ENCODE measurements at places on chromosomes 7 and 10.

DNA sequence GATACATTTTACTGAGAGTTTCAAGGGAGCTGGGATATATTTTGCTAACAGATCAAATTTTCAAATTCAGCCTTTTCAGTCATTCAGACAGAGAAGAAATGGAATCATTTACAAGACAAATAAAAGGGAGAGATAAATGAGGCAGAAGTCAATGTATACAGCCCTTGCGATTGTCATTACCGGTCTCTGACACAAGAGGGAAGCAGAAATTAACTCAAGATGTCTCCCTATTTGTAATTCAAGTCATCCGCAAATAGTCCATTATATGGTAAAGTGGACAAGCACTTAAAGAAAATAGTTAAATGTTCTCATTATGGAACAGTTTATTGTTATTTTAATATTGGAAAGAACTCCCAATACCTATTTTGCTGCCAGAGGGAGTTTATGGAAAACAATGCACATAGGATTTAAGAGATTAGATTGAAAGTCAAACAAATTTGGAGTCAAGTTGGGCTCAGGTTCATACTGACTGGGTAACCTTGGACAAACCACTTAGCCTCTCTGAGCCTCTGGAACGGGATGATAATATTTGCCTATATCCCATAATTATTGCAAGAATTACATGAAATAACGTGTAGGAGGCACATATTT is 89.3 kb upstream of the PRKCQ start:
- DNase-seq = peak; percentile 45

DNA sequence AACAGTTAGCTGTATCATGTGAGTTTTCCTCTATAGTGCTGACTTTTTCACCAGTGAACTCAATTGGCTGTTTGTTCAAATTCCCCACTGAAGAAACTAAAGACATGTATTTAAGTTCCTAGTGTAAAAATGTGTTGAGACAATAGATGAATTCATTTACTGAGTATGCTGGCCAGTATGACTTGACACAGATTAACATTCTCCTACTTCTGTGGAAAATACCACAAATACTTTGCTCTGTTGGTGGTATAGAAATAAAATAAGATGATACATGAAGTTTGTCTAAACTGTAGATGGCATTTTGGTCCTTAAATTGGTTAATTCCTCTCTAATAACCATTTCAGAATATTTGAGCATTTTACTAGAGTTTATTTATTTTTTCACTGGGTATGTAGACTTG is 227.7 kb upstream of the TEX47 start:
- peak; percentile 63 for DNase-seq

- DNase-seq = no peak
Observed at GRCh38 chr10:3548702-3549101, 236.3 kb downstream of the KLF6 start.

GRCh38 chr7:28684650-28685241 is 272.4 kb downstream of the CREB5 start:
- DNase-seq = no peak

DNA sequence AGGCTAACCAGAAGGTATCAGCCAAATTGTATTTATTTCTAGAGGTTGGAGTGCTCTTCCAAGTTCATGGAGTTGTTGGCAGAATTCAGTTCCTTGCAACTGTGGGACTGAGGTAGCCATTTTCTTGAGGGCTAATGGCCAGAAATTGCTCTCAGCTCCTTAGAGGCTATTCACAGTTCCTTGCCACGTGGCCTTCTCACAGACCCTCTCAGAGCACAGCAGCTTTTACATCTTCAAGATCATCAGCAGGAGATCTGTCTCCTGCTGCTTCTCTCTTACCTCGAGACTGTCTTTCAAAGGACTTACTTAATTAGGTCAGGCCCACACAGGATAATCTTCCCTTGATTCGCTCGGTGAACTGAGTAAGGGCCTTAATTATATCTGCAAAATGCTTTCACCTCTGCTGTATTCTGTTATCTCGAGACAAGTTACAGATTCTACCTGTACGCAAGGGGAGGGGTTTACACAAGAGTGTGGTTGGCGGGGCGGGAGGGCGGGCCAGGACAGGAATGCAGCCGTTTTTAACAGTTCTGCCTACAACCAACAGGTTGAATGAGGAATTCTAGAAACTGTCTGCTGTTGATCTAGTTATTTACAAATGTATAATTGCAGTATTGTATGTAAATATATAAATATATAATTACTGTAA is 15.0 kb downstream of the MIOS start:
- no peak for DNase-seq

DNA sequence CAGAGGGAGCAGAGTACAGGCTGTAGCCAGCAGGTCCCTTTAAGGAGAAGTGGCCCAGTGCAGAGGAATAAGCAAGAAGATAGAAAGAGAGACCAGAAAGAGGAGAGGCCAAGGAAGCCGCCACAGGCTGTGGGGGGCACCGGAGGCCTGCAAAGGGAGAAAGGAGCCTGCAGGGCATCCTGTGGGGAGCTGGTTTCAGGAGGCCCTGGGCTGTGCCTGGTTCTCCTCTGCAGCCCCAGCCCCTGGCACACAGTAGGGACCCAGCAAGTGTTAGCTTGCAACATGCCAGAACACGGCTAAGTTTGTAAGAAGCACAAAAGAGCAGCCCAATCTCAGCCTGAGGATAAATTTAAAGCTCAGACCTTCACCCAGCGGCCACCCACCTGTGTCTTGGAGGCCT is 12.3 kb upstream of the C10orf71 start:
- DNase-seq = no peak

DNA sequence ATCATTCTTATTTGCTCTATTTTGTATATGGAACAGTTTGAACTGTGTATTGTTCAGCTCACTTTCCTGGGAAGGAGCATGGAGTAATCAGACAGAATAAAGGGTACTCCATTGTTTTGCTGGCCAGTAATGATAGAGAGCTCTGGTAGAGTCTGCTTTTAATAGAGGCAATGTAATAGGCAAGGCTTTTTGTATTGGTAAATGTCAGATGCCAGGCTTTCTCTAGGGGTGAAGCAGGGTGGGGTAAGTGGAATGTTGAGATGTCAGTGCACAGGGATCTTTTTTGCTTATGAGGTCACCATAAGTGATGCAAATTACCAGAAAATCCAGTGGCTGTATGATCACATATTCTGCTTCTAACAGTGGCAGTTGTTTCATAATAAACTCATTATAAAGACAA is 1088.3 kb upstream of the SORCS1 start:
- no peak for DNase-seq

Data from fibroblast of skin of abdomen (primary cell).